MG63 (cell line): ENCODE measurements at places on chromosomes 6 and 20. TPM values are rescaled to one million over a fixed set of nuclear protein-coding genes. Genes with fewer than 3 reads are reported as not detected.

PRND gene
- not detected in 2 replicates for total RNA-seq

UNC5CL gene
- 0.20 TPM in 1 of 2 replicates, not detected in the other for total RNA-seq

DNA sequence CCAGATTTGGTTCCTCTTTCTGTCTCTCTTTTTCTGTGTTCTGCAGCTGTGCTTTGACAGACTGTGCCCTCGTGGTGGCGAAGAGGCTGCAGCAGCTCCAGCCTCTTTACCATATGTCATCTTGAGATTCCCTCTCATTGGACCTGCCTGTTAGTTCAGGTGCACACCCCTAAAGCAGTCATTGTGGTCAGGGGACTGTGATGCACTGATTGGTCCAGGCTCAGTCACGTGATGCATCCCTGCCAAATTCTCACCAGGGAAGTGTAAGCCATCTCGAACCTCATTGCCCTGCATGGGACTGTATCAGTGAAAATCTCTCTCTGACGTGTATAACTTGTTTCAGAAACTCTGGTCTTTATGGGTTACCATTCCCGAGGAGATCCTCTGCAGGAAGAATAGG, 160.3 kb downstream of the EYA2 start:
- DNase-seq, result no peak

DNA sequence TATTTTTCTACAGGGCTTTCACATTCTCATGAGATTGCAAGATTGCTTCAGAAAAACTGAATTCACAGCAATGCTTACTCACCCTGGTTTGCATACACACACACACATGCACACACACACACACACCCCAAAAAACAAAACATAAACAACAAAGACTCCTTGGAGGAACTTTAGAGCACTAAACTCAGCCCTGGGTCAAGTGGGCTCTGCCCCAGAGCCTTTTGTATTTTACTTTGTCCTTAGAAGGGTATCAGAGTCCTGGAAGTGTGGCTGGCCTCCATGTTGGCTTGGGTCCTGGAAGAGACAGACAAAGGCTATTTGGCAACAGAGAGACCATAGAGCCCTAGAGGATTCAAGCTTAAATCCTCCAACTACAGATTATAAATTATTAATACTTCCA, 8.0 kb upstream of the CST9 start:
- DNase-seq, result no peak

DNA sequence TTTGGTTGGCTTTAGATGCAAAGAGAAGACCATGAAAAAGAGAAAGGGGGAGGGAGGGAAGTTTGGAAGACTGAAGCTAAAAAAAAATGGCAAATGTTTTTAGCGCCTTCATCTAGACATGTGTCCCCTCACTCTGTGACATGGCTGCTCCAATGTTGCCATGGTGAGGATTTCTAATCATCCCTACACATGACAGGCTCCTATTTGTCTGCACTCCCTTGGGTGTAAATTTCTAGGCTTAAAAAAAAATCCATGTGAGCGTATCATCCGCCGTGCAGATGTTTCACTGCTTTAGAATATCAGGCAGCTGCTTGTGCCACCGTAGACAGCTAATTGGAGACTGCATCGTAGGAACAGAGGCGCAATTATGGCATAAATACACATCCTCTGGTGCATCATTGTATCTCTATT, 761.1 kb upstream of the MMS22L start:
- no peak for DNase-seq

- no peak for DNase-seq
These were observed 16.1 kb upstream of the DOK5 start for GRCh38 chr20:54459279-54459678.

DNA sequence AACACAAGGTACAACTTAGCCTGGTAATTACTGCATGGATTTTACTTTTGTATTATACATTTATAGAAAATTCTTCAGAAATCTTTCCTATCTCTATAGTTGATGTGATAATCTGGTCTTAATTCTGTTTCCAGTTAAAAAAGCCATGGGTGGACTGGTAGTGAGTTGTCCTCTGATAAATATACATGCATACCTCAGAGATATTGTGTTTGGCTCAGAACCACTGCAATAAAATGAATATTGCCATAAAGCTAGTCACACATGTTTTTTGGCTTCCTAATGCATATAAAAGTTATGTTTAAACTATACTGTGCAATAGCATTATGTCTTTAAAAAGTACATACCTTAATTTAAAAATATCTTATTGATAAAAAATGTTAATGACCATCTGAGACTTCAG, 708.6 kb upstream of the MARCKS start:
- no peak for DNase-seq

DNA sequence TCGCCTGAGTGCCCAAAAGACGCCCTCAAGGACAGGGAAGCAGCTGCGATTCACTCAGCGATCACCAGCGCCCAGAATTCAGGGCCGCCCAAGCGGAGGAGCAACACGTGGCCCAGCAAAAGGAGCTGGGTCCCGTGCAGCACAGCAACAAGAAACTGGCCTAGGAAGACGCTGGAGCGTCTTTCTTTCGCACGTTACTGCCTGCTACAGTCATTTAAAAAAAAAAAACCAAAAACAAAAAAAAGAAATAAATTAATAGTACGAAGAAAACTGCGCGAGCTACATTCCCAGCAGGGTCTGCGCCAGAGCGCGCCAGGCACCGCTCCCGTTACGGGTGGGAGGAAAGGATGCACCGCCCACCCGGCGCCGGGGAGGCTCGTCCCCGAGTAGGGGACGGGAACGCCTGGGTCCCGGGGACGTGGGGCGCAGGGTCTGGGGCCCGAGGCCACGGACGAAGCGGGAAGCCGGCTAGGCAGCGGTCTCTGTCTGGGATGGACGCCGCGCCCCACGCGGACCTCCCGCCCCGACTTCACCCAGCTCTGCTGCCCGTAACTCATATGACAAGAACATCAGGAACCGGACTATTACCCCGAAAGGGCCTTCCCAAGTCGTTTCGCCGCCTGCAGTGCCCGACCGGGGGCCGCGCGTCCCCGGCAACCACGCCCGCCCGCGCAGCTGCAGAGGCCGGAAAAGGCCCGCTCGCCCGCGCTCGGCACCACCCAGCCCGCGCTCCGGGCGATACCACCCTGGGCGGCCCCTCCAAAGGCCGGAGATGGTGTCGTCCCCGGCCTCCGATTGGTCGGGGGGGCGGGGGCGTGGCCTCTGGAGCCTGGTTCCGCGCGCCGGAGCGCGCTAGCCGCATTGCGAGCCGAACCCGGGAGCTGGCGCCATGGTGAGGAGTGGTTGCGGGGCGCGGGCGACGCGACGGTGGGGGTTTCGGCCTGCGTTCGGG, at the start of gene NOP56:
NOP56 (plus strand) TSS at position 861 of the 952 bp plus-strand sequence; CDS start at position 890, 29 bp downstream.
- DNase-seq, result peak; percentile 88

DNA sequence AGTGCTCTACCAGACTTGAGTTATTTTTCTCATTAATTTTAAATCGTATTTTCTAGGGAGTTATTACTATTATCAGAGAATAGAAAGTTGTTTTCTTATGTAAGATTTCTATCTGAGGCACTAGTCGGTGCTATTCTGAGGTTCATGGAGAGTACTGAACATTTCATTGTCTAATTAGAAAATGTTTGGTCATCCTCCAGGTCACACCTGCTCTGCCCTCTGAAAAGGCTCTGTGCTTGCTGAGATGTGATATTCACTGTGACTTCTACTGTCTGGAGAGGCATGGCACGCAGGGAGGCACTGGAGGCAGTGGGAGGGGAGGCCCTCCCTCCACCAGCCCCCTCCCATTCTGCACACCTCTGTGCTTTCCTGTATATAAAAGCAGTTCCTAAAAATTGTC, 3.0 kb downstream of the SYNDIG1 start:
- no peak for DNase-seq

DNA sequence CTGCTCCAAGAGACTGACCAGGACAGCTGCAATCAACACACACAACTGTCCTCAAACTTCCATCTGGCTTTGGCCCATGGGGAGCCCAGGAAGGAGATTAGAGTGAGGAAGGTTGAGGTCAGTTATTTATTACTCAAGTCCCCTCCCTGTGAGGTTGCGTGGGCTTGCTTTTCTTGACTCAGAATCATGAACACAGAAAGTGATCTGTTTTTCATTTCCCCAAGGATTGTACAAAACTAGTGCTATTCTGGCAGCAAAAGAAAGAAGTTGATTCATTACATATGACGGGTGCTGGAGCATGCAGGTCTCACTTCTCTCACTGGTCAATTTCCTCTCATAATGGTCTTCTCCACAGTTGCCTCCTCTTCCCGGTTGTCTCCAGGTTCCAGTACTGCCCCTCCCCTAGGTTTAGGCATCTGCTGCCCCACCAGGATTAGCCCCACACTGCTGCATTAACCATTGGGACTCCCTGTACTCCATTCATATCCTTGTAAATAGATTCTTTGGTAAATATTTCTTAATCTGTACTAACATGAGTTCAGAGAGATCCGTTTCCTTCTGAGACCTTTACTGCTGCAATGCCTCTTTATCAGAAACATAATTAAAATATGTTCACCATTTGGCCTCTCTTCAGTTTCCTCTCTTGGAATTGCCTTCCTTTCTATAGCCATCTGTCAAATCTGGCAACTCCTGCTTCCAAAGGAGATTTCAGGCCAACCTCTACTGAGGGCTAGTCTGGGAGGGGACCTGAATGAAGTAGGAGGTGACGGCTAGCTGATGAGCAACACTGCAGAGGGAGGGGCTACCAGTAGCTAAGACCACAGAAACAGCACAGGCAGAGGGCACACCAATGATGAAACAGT, 888.8 kb downstream of the QKI start:
- DNase-seq, result no peak

DNA sequence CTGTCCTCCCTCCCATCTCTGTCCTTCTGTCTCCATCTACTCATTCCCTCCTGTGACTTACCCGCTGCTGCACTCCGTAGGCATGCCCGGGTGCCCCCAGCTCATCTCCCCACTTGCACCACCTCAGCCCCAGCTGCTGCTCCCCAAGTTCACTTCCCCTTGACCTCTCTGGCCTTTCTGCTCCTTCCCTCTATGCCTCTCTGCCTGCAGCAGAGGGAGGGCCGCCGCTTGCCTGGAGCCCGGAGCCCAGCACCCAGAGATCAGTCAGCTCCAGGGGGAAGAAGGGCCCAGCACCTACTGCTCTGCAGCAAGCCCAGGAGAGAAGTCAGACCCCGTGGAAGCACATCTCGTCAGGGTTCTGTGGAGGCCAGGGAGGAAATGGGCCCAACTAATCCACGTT, 97.4 kb downstream of the LRFN2 start:
- no peak for DNase-seq

GRCh38 chr6:132483779-132484679, 28.9 kb downstream of the STX7 start:
- DNase-seq, result no peak

DNA sequence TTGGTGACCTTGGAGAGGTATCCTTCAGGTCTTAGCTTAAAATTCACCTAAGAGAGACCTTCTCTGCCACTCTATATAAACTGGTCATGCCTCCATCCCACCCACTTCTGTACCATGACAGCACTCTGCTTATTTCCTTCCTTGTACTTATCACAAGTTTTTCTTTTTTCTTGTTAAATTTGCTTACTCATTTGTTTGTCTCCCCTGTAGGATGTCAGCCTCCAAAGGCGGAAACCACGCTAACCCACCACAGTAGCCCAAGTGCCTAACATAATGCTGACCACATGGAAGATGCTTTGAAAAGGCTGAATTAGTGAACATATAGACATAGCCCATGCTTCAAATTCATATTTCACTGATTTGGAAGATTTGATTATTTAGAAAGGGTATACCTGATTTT, 5.4 kb downstream of the BMP6 start:
- no peak for DNase-seq
